ENCODE measurements at places on chromosomes 7 and 10. TPM values are rescaled to one million over a fixed set of nuclear protein-coding genes. Genes with fewer than 3 reads are reported as not detected.

DNA sequence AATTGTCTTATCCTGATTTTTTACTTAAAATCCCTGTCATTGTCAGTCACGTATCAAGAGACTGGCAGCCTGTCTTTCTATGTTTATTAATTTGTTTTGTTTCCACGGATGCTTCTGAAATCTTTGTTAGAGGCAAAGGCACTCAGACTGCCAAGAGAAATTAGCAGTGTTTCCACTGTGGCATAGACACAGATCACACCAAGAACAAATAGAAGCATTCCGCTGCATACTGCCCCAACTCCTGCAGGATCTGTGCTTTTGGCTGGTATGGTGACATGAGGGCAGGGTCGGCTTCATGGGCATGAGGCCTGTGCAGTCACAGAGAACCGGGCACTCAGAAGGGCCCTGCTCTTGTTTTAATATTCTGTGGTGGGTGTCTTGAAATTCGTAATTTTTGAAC lies 18.4 kb downstream of the CLDN12 start:
- H3K27me3 ChIP-seq: no peaks in the 10 kb centered on the region
- no peak overlapping the region for H3K4me3 ChIP-seq
- DNase-seq: no peak
- no peaks in the 10 kb centered on the region for H3K36me3 ChIP-seq
- no peaks in the 10 kb centered on the region for H3K4me1 ChIP-seq

DNA sequence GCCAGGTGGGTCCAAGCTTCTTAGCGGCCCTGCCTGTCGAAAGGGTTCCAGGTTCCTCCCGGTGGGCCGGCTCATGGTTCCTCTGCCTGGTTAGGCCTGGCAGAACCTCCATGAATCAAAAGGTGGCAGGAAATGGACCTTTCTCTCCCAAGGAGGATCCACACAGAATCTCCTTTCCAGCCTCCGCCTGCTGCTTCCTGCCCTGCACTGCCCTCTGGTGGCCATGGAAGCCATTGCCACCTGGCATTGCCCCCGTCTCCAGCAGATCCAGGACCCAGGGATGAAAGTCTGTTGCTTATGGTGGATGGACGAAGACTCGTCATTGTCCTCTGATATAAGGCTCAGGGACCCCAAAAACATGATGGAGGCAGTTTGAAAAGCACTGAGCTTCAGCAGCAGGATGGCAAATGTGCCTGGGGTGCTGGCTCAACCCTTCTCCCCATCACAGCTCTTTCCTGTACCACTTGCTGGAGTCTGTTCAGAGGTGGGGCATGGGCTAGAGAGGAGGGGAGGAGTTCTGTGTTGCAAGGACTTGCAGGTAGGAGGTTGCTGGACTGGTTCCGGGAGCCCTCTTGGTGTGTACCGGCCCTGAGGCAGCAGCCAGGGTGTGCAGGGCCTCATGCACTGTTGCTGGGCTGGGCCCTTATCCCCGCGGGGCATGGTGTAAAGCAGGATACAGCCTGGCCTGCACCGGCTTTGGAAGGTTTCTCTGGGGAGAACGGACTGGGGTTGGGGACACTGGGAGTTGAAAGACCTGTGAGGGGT lies 11.3 kb upstream of the INMT start:
- H3K36me3 ChIP-seq: no peaks in the 10 kb centered on the region
- no peaks in the 10 kb centered on the region for H3K27me3 ChIP-seq
- peaks cover 10% of the 10 kb centered on the region for H3K4me1 ChIP-seq
- no peak overlapping the region for H3K27ac ChIP-seq
- no peak overlapping the region for H3K4me3 ChIP-seq

The NPSR1 gene
- not detected for polyA plus RNA-seq

The UFSP1 gene
- polyA plus RNA-seq: 3.1 TPM

GRCh38 chr10:99330347-99330924 lies 1.3 kb downstream of the CNNM1 start:
- H3K36me3 ChIP-seq: no peaks in the 10 kb centered on the region
- H3K4me3 ChIP-seq: peak overlapping the region; percentile 38
- H3K27ac ChIP-seq: no peak overlapping the region
- DNase-seq: peak; percentile 27
- peaks cover 18% of the 10 kb centered on the region for H3K4me1 ChIP-seq

GRCh38 chr7:129835569-129835968 lies 117.2 kb downstream of the UBE2H start:
- no peaks in the 10 kb centered on the region for H3K4me1 ChIP-seq
- no peaks in the 10 kb centered on the region for H3K27me3 ChIP-seq
- no peaks in the 10 kb centered on the region for H3K36me3 ChIP-seq

DNA sequence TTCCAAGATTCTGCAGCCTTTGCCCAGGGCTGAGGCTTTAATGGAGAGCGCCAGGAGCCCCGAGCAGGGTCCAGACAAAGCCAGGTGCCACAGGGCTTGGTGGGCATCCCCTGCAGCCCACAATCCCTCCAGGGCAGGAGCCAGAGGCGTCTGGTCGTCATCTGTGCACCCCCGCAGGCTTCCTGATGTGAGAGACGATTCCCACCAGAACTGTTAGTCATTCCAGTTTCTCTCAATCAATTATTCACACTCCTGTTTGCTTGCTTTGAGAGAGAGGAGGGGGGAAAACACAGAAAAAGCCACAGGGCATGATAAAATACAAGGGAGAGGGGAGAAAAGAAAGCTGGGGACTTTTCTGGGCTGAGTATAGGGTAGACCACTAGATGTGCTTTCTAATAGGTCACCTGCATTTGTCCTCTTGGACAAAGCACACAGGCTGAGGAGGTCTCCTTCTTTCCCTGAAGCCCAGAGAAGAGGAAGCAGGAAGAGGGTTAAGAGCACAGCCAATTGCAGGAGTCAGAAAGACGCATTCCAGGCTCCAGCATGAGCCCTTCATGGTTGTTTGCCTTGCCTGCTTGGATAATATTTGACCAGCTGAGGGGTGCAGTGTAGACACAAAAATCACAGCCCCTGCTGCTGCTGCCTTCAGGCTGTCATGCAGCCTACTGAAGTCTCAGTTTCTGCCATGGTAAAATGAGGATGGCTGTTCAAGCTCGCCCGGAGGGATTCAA lies 194.4 kb downstream of the PLXNA4 start:
- no peaks in the 10 kb centered on the region for H3K36me3 ChIP-seq
- H3K27me3 ChIP-seq: no peaks in the 10 kb centered on the region
- H3K4me1 ChIP-seq: peaks cover 17% of the 10 kb centered on the region
- no peak overlapping the region for H3K4me3 ChIP-seq
- no peak overlapping the region for H3K27ac ChIP-seq

DNA sequence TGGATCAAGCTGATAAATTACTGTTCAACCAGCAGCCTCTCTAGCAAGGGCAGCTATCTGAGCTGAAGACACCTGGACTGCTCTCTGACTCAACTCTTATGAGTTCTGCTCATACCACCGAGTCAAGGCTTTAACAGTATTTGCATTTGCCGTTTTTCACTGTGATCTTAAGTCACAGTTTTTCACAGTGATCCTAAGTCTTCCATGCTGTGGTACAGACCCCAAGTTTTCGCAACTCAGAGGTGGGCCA lies 31.3 kb downstream of the PIP4K2A start:
- H3K27ac ChIP-seq: no peak overlapping the region
- H3K27me3 ChIP-seq: no peaks in the 10 kb centered on the region
- DNase-seq: no peak
- H3K36me3 ChIP-seq: no peaks in the 10 kb centered on the region
- H3K4me3 ChIP-seq: peak overlapping the region; percentile 7
- H3K4me1 ChIP-seq: peaks cover 42% of the 10 kb centered on the region

DNA sequence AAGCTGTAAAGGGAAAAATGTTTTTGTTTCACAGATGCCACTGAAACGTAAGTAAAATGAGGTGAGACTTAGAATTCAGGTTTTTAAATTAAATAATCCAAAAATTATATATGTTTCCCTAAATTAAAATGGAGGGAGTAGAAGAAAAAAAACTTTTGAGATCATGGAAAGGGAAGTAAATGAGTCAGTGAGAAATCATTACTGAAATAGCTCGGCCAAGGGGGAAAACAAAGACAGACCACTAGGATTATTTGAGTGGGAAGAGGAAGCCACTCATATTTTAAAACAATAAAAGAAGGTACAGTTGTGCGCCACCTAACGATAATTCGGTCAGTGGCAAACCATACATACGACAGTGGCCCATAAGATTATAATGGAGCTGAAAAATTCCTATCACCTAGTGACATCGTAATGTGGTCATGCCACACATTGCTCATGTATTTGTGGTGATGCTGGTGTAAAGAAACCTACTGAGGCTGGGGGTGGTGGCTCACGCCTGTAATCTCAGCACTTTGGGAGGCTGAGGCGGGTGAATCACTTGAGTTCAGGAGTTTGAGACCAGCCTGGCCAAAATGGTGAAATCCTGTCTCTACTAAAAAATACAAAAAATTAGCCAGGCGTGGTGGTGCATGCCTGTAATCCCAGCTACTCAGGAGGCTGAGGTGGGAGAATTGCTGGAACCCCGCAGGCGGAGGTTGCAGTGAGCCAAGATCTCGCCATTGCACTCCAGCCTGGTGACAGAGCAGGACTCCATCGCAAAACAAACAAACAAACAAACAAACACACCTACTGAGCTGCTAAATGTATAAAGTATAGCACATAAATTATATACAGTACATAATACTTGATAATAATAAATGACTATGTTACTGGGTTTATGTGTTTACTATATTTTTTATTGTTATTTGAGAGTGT lies 64.7 kb downstream of the MKX start:
- DNase-seq: no peak
- no peak overlapping the region for H3K4me3 ChIP-seq
- H3K36me3 ChIP-seq: no peaks in the 10 kb centered on the region
- no peak overlapping the region for H3K27ac ChIP-seq
- H3K4me1 ChIP-seq: peaks cover 11% of the 10 kb centered on the region

DNA sequence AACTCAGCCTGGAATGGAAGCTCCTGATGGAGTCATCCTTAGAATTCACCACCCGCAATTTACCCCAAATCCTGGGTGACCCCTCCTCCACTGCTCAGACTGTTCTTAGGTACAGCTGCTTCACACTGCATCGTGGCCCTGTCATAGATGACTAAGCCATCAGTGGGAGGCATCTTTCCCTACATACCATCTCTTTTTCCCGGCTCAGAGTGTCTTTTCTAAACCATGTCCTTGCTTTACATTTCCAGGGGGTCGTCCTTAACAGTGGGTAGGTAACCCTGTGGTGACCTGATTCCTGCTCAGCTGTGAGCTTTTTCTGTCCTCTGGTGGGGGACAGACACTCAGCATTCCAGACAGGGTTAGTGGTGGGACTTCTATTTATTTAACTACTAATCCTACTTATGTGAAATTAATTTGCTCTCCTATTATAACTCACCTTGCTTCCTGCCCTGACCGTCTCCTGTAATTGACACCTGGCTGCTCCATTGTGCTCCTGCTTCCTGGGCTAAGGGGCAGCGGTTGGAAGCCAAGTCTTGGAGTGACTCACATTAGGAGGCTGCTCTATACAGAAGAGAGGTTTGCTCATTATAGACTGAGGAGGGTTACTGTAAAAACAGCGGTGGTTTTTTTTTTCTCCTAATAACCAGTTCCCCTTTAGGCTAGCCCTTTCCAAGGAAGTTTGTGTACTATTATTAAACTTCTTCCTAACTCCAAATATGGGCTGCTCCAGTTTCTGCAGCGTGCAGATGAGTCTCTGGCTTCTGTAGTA lies 40.6 kb downstream of the PYROXD2 start:
- no peaks in the 10 kb centered on the region for H3K36me3 ChIP-seq
- no peak overlapping the region for H3K27ac ChIP-seq
- DNase-seq: no peak
- no peaks in the 10 kb centered on the region for H3K4me1 ChIP-seq
- no peak overlapping the region for H3K4me3 ChIP-seq

The UTF1 gene
- polyA plus RNA-seq: not detected

- H3K36me3 ChIP-seq: no peaks in the 10 kb centered on the region
- no peak overlapping the region for H3K4me3 ChIP-seq
- no peaks in the 10 kb centered on the region for H3K4me1 ChIP-seq
- no peaks in the 10 kb centered on the region for H3K27me3 ChIP-seq
- no peak for DNase-seq
Measured at GRCh38 chr7:126608339-126608776, 644.4 kb downstream of the GRM8 start.

GRCh38 chr7:80724249-80724871 lies 85.9 kb downstream of the CD36 start:
- H3K4me1 ChIP-seq: peaks cover 36% of the 10 kb centered on the region
- no peak overlapping the region for H3K27ac ChIP-seq
- DNase-seq: no peak
- H3K27me3 ChIP-seq: no peaks in the 10 kb centered on the region

DNA sequence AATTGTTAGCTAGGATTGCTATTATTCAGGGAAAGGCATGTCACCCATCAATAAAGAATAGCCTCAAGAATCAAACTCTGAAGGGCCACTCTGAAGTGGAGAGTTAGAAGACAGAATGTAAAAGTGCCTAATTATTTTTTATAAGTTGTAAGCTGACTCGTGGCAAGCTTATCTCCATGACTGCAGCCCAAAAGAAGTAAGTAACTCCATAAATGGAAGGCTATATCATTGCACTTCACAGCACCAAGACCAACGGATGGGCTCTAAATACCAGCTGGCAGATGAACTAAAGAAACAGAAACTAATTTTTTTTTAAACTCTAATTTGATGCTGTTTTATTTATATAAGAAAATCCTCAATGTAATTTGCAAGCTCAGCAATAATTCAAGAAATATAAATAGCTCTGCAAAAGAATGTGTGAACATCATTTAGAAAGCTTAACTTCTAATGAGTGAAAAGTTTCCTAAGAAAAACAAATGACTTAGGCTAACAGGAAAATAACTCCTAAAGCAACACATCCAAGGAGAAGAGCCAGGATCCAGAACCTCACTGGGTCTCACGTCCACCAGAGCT lies 165.5 kb downstream of the SNX13 start:
- H3K4me3 ChIP-seq: no peak overlapping the region
- peaks cover 32% of the 10 kb centered on the region for H3K4me1 ChIP-seq
- no peaks in the 10 kb centered on the region for H3K36me3 ChIP-seq
- no peak for DNase-seq
- H3K27me3 ChIP-seq: no peaks in the 10 kb centered on the region

GRCh38 chr10:109982123-109982522 lies 25.7 kb upstream of the ADD3 start:
- H3K27ac ChIP-seq: no peak overlapping the region
- H3K36me3 ChIP-seq: no peaks in the 10 kb centered on the region
- H3K27me3 ChIP-seq: no peaks in the 10 kb centered on the region
- peaks cover 34% of the 10 kb centered on the region for H3K4me1 ChIP-seq

The NXPH1 gene
- polyA plus RNA-seq: not detected

The EPDR1 gene
- 7.8 TPM for polyA plus RNA-seq

- H3K27ac ChIP-seq: peak overlapping the region; percentile 72
- H3K36me3 ChIP-seq: no peaks in the 10 kb centered on the region
- peaks cover 70% of the 10 kb centered on the region for H3K4me1 ChIP-seq
- H3K4me3 ChIP-seq: no peak overlapping the region
- DNase-seq: no peak
Measured at GRCh38 chr7:151726652-151727578, 150.0 kb downstream of the PRKAG2 start.

DNA sequence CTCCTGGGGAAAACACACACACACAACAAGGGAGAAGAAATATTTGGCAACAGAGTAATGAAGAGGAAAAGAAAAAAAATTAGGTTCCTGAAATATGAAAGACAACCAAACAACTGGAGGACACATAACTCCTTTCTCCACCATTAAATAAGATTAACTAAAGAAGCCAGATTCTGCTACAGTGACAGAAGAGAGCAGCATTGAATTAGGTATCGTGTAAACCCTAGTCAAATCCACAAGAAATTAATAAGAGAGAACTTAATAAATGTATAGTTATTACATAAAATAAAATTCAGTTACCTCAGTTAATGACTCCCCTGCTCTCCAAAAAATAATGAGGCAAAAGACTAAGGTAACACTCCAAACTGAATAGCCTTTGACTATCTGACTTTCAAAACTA lies 306.7 kb downstream of the CRPPA start:
- no peaks in the 10 kb centered on the region for H3K27me3 ChIP-seq
- no peaks in the 10 kb centered on the region for H3K36me3 ChIP-seq
- DNase-seq: no peak
- no peak overlapping the region for H3K4me3 ChIP-seq

The AKAP9 gene
- polyA plus RNA-seq: 34.4 TPM

The FAM180A gene
- 2.4 TPM for polyA plus RNA-seq
